ENCODE measurements at places on chromosomes 7 and 10.

GRCh38 chr10:113999531-113999930, 44.1 kb upstream of the ADRB1 start:
- DNase-seq = no peak

- no peak for DNase-seq
Observed at GRCh38 chr10:23191764-23192711, at the start of gene PTF1A. Gene PTF1A (plus strand): TSS chr10:23192312. CDS start chr10:23192531, 219 bp downstream.

- no peak for DNase-seq
Observed at GRCh38 chr7:112876877-112877276, 86.7 kb upstream of the TMEM168 start.

DNA sequence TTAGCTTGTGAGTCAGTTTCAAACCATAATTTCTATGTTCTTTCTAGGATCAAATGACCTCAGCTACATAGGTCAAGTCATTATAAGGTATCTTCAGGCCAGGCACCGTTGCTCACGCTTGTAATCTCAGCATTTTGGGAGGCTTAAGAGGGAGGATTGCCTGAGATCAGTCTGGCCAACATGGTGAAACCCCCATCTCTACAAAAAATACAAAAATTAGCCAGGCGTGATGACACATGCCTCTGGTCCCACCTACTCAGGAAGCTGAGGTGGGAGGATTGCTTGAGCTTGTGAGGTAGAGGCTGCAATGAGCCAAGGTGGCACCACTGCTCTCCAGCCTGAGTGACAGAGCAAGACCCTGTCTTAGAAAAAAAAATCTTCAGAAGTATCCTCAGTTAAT, 362.3 kb downstream of the GATA3 start:
- DNase-seq = no peak

GRCh38 chr10:27366769-27367168, 126.2 kb upstream of the ACBD5 start:
- no peak for DNase-seq

DNA sequence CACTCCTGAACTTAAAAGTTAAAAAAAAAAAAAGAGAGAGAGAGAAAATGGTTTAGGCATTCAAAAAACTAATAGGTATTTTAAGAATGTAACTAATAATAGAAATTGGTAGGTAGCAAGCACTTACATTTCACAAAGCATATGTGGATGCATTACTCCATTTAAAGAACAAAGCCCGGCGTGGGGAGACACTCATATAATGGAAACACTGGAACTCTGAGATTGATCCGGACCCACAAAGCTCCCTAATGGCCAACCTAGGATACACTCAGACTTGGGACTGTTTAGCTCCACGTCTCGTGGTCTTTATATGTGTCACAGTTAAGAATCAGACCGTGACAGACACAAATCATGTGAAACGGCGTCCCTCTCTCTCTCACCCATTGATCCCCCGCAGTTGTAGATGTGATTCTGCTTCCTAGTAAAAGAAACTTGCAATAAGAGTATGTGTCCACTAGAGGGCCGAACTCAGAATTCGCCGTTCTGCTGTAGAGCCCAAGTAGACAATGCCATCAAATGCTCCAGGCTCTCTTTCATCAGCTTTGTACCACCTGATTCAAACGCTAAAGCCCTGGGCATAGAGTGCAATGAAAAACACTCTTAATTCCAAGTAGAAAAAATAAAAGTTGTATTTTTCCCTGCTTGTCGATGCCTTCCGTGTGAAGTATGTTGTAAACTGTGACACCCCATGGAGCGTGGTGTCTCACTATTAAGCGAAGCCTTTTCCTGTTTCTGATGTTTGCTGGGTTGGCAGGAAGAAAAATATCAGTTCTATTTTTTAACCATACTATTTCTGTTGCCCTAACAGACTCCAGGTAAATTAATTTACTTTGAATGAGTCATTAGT, 429.0 kb upstream of the MTPN start:
- peak; percentile 51 for DNase-seq

DNA sequence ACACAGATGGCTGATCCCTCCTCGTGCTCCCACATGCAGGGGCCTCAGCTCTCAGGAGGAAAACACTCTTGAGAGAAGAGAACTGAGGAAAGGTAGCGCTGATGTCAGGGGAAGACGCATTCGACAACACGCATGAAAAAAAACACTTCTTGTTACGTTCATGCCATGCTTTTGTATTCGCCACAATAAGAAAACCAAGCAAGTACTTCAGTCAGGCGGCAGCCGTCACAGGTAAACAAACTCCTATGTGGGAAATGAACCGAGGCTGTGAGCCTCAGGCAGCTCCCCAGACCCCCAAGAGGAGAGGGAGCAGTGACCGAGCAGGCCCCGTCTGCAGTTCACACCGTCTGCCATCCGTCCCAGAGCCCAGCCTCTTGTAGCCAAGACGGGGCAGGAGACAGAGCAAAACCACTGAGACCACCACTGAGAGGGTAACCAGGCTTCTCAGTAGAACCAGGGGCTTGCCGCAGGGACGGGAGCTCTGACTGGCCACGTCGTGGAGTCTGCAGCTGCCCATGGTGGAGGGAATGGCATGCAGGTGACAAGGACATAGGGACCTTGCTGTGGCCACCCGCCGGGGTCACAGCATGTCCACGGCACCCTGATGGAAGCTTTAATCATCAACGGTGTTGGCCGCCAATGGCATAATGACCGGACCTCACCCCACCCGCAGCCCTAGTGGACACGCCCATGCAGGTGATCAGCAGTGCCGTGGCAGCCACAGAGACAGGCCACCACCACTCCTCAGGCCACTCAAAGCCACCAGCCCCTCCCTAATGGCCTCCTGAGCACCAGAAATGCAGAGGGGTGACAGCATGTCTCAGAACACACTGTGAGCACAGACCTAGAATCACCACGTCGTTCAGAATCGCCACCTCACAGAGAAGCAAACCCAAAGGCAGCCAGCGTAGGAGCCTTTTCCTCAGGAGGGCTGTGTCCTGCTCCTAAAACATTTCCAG, 304.3 kb downstream of the PTPRN2 start:
- peak; percentile 75 for DNase-seq

- peak; percentile 48 for DNase-seq
Observed at GRCh38 chr10:35783305-35783838, 141.3 kb upstream of the FZD8 start.

GRCh38 chr7:153188630-153189029, 429.1 kb downstream of the ACTR3B start:
- no peak for DNase-seq

DNA sequence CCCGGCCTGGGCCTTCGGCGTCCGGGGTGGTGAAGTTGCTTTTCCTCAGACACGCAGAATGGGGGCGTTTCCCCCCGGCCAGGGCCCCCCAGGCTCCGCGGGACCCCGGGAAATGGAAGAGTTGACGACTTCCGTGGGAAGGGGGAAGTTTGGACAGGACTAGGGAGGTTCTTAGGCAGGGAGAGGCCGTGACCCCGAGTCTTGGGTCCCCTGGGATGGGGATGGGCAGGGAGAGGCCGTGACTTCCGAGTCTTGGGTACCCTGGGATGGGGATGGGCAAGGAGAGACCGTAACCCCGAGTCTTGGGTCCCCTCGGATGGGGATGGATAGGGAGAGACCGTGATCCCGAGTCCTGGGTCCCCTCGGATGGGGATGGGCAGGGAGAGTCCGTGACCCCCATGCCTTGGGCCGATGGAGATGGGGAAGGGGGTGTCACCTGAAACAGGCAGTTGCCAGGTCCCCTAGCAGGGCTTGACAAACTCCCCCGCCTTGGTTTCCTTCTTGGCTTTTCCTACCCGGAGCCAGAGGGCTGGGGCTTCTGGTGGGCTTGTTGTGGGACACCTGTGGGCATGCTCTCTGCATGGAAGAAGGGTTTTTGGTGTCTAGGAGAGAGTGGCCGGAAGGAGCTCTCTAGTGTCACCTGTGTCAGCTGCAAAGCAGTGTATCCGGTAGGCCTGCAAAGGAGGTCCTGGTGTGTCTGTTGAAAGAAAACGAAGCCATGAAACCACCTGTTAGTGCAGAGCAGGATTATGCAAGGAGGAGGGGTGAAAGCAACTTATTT, 1.1 kb downstream of the TRRAP start:
- peak; percentile 54 for DNase-seq

- no peak for DNase-seq
Observed at GRCh38 chr7:102304668-102305067, 18.0 kb downstream of the SH2B2 start.

DNA sequence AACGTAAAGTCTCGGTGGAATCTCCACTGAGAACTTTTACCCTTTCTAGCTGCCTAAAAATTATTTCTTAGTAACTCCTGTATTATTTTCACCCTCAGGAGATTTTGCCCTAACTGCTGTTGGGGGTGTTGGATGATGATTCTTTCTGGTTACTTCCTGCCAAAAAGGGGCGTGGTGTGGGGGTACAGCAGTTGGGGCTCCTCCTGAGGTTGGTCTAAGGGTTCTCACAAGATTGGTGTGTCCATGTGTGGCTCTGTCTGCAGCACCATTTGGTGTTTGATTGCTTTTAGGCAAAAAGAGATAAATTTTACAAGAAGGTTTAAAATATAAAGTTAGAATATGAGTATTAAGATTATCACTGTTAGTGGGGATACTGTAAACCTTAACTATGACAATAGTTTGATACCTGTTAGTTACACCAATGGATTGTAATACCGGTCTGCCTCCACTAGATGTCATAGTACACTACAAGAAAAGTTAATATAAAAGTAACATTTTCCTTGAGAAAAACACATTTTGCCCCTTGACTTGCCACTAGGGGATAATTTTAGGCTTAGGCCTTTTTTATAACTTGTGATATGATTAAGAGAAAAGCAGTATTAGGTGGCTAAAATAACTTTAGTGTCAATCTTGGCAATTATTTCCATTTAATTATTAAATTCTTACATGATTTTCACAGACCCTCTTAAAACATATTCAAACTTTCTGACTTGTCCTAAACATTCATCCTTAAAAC, 928.7 kb downstream of the IPMK start:
- peak; percentile 17 for DNase-seq

GRCh38 chr10:17506390-17506789, 52.0 kb upstream of the ST8SIA6 start:
- DNase-seq = no peak

- DNase-seq = no peak
Observed at GRCh38 chr7:139362981-139363380, 3.3 kb downstream of the LUC7L2 start.

DNA sequence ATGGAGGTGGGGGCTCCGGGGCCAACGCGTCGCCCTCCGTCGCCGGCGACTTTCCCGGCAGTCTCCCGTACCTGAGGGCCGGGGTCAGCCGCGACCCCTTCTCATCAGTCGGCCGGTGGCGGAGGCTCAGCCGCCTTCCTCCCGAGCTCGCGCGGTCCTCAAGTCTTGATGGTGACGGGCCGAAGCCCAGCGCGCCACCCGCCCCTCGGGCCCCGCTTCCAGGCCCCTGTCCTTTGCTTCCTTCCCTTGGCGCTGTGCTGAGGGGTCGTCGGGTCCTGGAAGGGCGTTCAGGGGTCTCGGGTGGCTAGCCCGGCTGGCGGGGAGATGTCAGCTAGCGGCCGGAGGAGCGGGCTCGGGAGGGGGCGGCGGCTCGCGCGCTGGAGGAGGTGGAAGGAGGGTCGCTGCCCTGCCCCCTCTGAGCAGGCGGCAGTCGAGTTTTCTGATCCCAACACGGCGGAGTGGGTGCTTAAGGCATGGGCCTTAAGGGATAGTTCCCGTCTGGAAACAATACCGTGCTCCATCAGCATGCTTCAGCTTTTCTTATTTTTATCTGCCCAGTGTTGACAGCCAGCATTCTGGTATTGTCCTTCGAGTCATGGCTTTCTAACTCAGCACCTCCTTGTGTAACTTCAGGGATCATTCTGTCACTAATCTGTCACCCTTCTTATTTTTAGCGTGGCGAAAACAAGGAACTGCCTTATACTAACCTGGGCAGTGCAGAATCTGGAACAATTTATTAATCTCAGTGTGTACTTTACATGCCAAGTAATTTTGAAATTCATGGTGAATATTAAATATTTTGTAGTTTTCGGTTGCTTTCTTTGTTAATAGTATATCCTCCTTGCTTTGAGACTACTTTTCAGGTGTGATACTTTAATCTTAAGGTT, 748 bp downstream of the PHTF2 start:
- DNase-seq = peak; percentile 24

DNA sequence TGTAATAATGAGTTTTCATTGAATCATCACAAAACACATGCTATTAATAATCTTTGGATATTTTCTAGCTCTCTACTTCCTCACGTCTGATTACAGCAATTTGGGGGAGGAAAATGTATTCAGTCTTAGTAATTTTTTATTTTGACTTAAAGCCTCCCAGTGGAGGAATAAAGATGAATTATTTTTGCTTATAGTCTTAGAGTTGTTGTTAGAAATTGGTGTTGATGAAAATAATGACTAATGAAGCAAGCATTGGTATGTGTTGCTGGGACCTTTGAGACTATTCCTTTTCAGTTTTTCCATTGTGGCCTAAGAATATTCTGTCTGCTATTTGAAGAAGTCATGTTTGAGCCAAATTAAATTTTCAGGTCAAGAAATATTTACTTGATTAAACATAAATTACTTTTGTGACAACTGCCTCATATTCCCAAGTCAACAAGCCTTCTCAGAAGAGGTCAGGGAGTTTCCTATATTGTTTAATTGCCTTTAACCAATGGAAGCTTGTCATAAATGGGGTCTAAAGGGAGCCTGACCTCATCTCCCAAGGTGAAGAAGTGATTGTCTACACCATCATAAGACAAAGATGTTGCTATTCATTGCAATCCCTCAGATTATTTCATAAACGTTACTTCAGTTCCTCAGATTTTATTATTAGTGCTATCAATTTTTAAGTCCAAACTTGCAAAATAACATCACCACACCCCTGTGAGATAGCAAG, 90.0 kb downstream of the ST7 start:
- no peak for DNase-seq

GRCh38 chr7:111518264-111518663, 44.0 kb downstream of the IMMP2L start:
- no peak for DNase-seq

- no peak for DNase-seq
Observed at GRCh38 chr7:106823631-106824030, 41.5 kb upstream of the PIK3CG start.

GRCh38 chr7:114944745-114945625, 23.1 kb downstream of the MDFIC start:
- no peak for DNase-seq

DNA sequence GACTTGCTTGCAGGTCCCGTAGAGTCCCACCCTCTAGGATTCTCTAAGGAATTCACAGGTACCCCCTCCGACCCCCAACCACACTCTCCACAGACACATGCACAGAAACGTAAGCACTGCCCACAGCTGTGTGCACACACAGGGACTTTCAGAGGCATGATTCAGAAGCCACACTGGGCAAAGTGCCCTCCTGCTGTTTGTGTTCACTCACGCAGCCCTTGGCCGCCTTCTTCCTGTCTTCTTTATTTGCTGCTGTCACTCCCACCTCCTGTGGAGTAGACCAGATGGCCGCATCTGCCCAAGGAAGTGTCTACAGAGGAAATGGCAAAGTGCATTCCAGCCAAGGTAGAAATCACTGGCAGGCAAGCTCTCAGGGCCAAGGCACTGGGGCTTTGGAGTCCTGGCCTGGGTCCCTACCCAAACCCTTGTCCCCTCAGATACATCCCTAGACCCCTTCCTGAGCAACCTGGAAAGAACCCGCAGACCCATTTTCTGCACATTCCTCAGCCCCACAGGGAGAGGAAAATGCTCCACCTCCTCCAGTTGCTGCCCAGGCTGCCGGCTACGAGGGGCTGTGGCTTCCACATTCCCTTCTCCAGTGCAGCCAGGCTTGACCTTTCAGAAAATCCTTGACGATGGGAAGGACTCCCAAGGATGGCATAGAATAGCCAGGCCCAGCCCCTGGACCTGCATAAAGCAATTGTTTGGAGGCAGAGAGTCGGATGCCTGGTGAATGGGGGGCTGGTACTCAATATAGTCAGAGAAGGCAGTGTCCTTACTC, 21.6 kb upstream of the GIMAP8 start:
- DNase-seq = peak; percentile 70

GRCh38 chr7:95394370-95394769, 1.8 kb downstream of the PON3 start:
- no peak for DNase-seq
